ENCODE measurements at places on chromosomes 2 and 18.

DNA sequence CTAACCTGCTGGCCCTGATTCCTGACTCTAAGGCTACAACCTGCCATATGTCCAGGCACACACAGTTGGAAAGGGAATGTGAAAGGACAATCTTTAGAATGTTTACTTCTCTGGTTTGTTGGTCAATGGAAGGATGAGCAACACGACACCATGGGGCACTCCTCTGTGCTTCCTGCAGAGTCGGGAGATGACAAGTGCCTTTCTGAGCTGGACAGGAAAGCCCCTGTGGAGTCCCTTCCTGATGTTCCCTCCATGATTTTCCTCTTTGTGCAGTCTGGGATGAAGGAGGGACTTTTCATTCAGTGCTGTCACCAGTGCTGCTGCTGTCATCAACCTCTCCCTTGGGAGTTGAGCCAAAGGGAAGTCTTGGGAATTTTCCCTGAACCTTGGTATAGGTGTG is 22.6 kb upstream of the SERPINB7 start:
- DNase-seq: no peak

DNA sequence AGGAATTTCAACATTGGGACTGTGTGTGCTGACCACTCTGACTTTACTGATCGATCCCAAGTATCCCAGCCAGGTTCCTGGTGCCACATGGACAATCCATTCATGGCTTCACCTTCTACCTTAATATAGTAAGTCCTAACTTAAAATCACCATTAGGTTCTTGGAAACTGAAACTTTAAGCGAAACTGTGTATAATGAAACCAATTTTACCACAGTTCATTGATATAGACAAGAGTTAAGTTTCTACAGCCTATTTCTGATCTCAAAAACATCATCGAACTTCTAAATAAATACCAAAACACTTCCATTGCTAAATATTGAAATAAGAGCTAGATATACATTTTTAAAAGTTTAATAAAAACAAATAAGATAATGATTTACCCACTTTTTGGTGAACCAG is 4.4 kb upstream of the EXOC6B start:
- DNase-seq: no peak

DNA sequence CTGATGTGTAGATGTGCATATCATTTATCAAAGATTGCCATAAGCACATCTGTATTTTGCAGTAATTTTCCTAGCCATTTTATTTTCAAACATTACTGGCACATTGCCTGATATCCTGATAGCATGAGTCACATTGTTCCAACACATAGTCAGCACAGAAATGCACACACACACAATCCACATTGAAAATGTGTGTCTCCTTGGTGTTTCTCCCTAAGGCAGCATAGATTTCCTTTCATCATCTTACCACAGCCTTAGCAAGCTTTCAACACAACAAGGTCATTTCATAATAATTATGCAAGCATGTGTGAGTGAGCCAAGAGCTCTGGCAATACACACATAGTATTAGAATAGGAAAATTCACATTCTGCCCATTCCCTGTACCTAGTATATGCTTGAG is 245.4 kb upstream of the MEIS1 start:
- DNase-seq: no peak

DNA sequence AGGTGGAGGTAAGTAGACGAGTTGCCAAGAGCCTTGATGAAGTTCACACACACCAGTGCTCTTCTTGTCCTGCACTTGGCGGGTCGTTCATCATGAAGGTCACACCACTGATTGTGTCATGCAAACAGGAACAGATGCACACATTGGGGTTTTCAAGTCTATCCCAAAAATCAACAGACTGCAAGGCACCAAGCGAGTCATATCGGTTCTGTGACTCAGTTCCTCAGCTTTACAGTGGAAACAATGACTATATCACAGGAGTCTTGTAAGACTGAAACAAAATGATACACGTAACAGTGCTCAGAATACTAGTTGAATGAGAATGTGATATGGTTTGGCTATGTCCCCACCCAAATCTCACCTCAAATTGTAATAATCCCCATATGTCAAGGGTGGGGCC is 526.9 kb upstream of the ID2 start:
- DNase-seq: no peak

DNA sequence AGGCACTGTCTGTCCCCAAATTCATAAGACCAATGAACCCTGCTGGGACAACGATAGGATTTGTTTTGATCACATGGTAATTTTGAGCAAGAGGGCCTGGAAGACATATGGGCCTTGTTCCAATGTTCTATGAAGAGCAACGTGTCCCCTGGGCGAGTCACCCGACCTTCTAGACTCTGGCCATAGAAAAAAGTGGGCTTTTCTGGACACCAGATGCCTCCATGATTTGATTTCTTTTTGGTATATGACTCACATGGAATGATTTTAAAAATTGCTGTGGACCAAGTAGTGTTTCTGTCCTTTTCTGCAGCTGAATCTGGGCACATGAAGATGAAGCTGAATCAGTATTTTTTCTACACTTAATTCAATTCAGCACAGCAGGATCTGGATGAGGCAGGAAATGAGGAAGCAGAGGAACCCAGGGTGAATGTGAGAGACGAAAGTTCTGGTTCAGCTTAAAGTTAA is 104.9 kb downstream of the CDC42EP3 start:
- peak; percentile 15 for DNase-seq

GRCh38 chr2:14996351-14997014 is 364.0 kb downstream of the LRATD1 start:
- DNase-seq: no peak

DNA sequence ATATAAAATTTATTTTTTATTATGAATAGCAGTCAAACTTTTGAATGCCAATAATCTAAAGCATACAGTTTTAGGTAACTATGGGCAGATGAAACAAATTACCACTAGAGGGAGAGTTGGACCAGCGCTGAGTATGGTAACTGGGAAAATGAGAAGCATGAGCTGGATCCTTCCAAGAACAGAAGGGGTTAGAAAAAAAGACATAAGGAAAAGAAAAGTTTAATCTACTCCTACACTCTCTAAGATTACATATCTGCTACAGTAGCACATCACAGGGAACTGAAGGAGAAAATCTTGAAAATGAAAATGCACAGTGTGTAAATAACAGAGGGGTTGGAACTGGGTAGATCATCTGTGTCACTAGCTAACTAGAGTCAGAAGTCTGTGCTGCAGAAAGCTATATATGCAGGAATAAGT is 15.5 kb downstream of the REG3G start:
- DNase-seq: no peak

- no peak for DNase-seq
These were observed 11.7 kb upstream of the KIF1A start for GRCh38 chr2:240831594-240832204.

- no peak for DNase-seq
These were observed 158.9 kb downstream of the NEB start for GRCh38 chr2:151575338-151575737.

DNA sequence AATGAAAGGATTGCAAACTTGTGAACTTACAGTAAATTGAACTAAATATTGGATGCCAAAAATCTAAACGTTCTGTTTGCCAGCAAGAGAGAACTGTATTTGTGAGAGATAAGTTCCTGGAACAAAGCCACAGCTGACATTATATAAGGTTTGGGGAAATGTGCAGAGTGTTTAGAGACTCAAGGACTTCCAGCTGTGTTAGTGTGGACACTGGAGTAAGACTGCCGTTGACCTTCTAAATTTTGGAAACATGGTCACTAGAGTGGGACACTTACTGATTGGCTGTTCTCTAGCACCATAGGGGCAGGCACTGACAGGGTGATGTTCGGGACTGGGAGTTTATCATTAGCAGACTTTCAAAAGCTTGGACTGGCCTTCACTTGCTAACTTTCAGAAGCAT is 40.5 kb downstream of the SCN9A start:
- no peak for DNase-seq

GRCh38 chr2:53843595-53843994 is 16.2 kb downstream of the GPR75 start:
- no peak for DNase-seq

- no peak for DNase-seq
These were observed 45.1 kb downstream of the PIEZO2 start for GRCh38 chr18:11104307-11104706.

DNA sequence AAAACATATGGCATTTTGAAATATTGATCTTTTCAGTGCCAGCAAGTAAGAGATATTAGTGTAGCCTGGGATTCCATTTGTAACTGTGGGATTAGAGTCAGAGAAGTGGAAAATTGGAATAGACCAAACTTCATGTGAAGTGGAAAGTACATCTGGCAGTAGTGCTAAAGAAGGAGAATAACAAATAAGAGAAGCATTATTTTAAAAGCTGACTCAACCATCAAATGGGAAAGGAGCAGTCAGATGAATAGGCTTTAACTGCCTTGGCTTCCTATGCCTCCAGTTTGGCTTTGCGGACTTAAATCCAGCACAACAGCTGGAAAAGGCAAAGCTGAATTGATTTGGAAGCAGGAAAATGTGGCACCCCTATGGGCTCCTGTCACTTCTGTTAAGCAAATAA is 623.1 kb downstream of the TSN start:
- no peak for DNase-seq

GRCh38 chr2:179861027-179861415 is 391 bp downstream of the ZNF385B start:
- no peak for DNase-seq

GRCh38 chr2:68723181-68723580 is 11.4 kb upstream of the ARHGAP25 start:
- no peak for DNase-seq

- no peak for DNase-seq
These were observed 273.9 kb downstream of the MYT1L start for GRCh38 chr2:2057125-2057721.

GRCh38 chr2:187485523-187485922 is 37.5 kb upstream of the CALCRL start:
- no peak for DNase-seq

DNA sequence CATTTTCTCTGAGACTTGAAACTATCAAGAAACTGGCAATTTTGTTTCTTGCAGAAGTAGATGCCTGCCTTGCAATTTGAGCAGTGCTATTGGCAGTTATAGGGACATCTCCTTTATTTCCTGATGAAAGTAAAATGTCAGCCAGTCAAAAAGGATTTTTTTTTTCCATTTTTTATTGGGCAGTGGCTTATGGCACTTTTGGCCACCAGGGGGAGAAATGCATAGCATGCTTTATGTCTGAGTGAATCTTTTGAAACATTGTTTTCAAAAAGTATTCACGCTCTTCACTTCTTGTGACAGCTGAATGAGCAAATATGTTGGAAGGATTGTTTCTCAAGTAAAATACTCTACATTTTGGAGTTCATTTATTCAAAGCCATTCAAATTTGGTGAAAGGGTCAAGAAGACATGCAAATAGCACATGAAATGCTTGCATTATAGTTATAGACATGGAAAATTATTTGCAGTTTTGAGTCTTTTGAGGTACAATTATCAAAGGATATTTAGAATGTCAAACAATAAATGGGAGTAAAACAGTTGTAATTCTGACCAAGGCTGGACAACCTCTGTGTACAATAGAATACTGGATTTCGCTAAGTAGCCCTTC is 491.0 kb downstream of the CDH2 start:
- DNase-seq: peak; percentile 34

GRCh38 chr18:45408218-45408617 is 207.1 kb upstream of the SLC14A2 start:
- DNase-seq: no peak

GRCh38 chr18:45993438-45993837 is 26.3 kb upstream of the EPG5 start:
- DNase-seq: peak; percentile 68

- no peak for DNase-seq
These were observed 57.9 kb downstream of the ABCA12 start for GRCh38 chr2:215080545-215080944.

- no peak for DNase-seq
These were observed 19.2 kb upstream of the NCKAP1 start for GRCh38 chr2:183057333-183057985.

- no peak for DNase-seq
These were observed 93.5 kb downstream of the TMEM163 start for GRCh38 chr2:134625311-134625710.

DNA sequence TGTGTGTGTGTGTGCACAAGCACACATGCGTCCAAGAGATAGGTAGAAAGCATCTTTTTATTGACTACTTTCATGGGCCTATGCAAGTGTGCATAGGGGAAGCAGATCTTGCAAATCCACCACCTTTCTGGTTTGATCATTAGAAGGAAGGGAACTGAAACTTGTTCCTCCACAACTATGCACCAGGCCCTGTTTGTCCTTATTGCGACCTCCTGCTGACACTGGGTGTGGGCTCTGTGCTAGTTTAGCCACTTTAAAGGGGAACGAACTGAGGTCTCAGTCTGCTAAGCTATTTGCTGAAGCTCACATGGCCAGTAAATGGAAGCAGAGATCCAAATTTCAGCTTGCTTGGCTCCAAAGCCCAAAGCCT is 32.1 kb upstream of the INSIG2 start:
- no peak for DNase-seq

DNA sequence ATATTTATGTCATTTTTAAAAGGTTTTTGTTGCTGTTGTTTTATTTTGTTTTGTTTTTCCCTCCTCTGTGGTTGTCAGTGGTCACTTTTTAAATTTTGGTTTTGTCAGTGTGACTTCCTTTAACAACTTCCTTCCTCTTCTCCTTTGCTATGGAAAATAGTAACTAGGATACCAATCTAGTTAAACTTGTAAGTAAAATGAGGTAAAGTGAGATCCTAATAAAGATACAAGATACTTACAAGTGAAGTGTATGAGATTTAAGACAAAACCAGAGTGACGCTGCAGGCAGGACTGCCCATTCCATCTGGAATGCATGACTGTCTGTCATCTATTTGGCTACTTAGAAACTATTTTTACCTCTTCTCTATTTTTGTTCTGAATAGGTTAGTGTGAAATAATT is 30.6 kb upstream of the CREB1 start:
- no peak for DNase-seq

- DNase-seq: no peak
These were observed 1.2 kb downstream of the RAB12 start for GRCh38 chr18:8610459-8610851.

DNA sequence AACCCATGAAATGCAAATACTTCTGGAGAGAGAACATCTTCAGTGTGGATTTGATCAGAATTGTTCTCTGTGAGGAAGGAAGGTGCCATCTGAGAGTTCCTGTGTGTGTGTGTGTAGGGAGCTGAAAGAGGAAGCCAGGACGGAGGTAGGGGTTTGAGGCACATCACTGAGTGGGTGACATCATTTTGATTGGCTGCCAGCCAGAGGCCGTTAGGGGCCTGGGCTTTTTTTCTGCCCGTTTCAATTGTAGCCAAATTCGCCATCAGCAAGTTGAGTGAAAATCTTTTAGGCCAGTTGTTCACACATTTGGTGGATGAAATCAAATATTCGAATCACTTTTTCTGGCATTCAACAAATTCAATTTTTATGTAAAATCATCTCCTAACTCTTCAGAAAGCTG is 48.9 kb downstream of the TSN start:
- no peak for DNase-seq

DNA sequence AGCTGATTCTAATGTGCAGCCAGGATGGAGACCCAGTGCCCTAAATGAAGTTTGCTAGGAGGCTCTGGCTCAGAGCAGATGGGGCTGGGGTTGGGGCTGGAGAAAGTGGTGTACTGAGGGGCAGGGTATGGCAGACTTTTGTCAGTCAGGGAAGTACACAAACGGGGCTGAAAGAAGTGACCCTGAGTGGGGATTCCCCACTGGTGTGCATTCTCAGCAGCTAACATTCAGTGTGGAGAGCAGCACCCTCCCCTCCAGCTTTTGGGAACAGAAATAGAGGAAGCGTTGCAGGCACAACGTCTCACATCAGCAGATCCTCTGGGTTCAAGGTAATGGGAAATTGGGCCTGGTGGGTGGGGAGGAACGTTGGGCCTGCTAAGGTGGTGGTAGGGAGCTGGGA is 89.1 kb upstream of the GCFC2 start:
- DNase-seq: no peak
